ENCODE measurements at places on chromosomes 3 and 15.
A peak's percentile ranks its signal among the peaks of the same experiment; 100 is the strongest.

GRCh38 chr3:39272191-39272590 is 7.6 kb downstream of the CX3CR1 start:
- DNase-seq: no peak

DNA sequence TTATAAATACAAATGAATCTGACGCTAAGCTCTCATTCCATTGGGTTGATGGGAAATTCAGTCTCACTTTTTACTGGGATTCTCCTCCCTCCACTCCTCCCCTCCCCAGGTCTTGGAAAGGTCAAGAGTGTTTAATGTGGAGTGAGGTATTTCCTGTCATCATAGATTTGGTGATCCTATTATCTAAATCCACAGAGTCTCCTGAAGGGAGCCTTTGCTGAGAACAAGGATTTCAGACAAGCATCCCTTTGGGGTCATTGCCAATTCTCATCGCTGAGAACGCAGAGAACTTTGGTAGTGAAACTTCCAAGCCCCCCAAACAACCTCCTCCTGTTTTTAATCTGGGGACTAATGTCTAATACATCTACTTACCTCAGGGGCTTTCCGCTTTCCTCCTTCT is 297.9 kb downstream of the OTOL1 start:
- DNase-seq: peak; percentile 39

GRCh38 chr3:133655731-133656515 is 5.8 kb downstream of the TOPBP1 start:
- DNase-seq: no peak

DNA sequence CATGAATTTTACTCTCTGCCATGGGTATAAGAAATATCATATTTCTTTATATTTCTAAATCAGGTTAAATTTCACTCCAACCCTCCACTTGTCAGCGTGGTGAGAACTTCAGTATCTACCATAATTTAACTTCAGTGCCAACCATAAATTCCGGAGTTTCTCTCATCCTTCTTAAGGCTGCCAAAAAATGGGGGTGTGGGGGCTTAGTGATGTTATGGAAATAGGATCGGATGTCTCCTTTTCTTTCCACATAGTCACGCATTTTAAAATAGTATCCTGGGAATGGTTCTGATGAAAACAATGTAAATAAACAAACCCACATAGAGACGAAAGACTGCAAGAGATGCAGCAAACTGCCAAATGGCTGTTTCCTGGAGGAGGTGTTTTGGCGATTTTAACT is 12.9 kb upstream of the FAM3D start:
- no peak for DNase-seq

DNA sequence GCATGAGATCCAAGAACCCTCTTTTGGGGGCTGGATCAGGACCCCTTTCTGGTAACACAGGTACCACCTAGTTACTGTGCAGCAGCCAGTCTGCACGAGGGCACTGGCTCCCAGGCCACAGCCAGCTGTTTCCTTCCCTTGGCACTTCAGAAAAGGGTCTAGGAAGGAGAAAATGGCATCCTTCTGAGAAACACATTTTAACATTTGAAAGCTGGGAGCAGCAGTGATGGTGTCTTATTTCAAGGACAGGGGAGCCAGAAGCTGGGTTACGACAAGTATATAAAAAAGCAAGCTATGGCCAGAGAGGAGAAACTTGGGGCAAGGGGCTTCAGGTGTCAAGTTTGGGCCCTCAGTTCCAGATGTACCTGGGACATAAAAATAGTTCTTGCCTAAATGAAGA is 282.8 kb downstream of the CTNNB1 start:
- DNase-seq: no peak

DNA sequence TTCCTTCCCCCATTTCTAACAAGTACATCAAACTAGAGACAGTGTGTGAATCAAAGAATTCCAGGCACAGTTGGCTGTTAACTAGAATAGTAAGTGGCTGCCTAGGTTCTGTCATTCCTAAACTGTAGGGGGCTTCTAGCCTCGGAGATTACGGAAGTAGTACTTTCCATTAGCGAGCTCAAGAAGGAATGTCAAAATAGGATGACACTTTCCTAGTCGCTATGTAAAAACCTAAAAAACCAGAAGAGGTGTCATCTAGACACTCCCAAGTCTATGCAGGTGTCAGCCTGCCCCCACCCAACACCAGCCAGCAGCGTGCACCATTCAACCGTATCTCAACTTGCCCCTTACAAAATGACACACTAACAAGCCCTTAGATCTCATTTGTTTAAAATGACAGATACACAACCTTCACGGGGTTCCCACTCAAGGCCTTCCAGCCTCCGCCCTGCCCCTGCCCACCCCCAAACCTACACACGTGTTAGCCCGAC is 874 bp downstream of the INO80 start:
- DNase-seq: peak; percentile 12
